ENCODE measurements at places on chromosomes 3 and 15.

GRCh38 chr3:50204804-50205412 lies at the start of gene SLC38A3:
SLC38A3 (plus strand) TSS chr3:50205271; CDS start chr3:50214200, 8,929 bp downstream.
- DNase-seq: peak; percentile 27

DNA sequence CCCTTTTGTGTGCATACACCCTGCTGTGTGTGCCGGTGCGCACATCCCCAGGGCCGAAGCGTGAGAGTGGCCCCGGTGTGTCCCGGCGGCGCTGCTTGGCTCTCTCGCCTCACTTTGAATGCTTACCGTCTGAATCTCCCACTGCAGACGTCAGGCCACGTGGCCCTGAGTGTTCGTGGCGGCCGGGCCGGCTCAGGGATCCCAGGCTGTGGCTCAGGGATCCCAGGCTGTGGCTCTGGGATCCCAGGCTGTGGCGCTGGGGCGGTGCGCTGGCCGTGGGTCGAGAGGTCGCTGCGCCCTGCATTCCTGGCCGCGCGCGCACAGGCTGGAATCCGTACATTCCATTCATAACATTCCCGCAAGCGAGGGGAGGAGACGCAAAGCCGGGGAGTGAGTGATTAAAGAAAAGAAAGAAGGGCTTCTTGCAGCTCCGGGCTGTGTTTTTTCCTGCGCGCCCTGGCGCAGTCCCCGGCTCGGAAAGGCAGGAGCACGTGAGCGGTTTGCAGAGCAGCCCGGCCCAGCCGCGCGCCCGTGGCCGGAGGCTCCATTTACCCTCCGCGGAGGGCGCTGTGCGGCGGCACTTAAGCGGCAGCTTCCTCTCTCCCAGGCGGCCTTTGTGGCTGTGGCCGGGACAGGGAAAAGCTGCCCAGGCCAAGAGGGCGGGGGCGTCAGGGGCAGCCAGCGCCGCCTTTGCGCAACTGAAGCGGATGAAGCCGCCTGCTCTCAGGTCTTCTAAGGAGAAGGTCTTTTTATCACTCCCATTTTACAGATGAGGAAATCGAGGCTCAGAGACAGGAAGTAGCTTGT lies 87.0 kb upstream of the ALDH1L1 start:
- no peak for DNase-seq

DNA sequence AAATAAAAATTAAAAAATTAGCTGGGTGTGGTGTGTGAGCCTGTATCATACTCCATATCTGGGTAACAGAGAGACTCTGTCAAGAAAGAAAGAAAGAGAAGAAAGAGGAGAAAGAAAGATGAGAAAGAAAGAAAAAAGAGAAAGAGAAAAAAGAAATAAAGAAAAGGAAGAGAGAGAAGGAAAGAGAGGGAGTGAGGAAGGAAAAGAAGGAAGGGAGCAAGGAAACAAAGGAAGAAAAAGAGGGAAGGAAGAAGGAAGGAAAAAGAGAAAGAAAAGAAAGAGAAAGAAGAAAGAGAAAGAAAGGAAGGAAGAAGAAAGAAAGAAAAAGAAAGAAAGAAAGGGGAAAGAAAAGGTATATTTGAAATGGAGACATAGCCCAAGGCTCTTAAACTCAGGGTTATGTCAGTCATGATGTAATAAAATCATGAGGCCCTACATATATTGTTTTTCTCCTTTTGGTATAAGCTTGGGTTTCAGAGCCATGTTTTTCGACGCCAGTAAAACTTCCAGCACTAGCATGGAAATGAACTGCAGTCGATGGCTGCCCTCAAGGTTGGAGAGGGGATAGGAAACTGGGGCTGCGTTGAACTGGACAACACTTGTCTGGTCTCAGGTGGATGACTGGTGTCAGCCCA lies 38.0 kb upstream of the RFTN1 start:
- DNase-seq: no peak

DNA sequence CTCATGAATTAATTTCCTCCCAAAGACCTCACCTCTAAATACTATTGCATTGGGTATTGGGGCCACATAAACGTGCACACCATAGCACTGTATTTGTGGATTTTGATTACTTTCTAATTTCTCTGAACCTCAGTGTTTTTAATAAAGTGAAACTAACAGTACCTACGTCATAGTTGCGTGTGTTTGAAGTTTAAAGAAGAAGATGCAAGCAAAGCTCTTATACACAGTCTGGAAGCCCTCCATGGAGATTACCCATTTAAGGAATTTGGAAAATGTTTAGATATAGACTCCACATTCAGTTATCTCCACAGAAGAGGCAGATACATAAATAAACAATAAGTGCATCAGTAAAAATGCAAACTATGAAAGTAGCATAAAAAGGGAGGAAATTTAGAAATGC lies 581.1 kb upstream of the GBE1 start:
- DNase-seq: no peak

DNA sequence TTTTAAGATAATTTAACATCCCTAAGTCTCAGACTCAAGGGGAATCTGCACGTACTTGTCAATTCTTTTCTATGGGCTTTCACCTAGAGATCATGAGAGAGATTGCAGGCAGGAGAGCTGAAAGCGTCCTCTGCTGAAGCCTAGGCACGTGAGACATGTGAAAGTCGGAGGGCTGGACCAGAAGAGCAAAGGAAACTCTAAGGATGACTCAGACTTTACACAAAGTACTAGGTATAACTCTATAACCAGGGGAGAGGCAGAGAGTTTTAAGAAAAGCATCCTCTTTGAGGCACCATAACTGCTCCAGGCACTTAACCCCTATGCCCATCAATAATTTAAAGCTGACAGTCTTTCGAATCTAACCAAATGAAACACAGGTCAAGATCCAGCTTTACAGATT lies 436.6 kb downstream of the VGLL3 start:
- DNase-seq: no peak

- no peak for DNase-seq
These were observed 123.1 kb upstream of the UBE2E1 start for GRCh38 chr3:23682646-23683045.

DNA sequence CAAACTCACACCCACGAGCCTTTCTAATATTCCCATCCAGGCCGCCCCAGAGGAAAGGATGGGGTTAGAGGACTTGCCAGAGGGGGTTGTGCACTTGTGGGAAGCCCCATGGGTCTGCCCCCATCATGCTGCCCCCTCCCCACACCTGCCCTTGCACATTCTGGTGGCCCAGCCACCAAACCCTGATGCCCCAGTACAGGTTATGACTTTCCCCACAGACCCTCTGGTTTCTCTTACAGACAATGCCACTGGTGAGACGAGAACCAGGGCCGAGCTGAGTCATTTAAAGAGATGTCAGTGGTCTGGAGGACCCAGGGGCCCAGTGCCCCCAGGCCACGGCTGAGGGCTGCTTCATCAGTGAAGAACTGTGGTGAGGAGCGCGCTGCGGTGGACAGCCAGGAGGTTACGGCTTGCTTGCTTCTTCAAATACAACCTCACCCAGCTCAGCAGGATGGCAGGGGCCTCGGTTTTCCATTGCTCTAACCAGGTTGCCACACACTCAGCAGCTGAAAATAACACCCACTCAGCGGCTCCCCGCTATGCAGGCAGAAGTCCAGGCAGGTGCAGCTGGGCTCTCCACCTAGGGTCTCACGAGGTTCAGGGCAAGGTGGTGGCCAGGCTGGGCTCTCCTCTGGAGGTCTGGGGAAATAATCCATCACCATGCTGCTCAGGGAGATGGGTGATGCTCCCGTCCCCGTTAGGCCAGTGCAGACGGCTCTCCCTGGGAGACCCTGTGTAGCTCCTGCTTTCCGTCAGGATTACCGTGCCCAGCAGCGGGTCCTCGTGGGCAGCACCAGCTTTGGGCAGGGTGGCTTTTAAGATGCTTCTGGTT lies 13.8 kb upstream of the SNRPA1 start:
- DNase-seq: no peak

GRCh38 chr15:79447060-79447459 lies 14.9 kb downstream of the MINAR1 start:
- DNase-seq: no peak

DNA sequence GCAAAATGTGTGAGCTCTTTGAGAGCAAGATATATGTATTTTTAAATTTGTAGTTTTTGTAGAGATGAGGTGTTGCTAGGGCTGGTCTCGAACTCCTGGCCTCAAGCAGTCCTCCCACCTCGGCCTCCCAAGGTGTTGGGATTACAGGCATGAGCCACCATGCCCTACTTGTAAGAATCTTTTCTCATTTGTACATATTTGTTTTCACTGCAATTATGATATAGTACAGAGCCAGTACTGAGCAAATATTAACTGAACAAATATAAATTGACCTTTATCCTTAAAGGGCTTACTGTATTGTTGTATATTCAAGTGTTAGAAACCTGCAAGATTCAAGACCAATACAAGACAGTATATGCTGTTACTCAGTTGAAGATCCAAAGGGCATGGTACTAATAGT lies 53.4 kb downstream of the GTF2E1 start:
- DNase-seq: no peak

GRCh38 chr15:42010434-42010833 lies 10.4 kb downstream of the PLA2G4E start:
- no peak for DNase-seq

DNA sequence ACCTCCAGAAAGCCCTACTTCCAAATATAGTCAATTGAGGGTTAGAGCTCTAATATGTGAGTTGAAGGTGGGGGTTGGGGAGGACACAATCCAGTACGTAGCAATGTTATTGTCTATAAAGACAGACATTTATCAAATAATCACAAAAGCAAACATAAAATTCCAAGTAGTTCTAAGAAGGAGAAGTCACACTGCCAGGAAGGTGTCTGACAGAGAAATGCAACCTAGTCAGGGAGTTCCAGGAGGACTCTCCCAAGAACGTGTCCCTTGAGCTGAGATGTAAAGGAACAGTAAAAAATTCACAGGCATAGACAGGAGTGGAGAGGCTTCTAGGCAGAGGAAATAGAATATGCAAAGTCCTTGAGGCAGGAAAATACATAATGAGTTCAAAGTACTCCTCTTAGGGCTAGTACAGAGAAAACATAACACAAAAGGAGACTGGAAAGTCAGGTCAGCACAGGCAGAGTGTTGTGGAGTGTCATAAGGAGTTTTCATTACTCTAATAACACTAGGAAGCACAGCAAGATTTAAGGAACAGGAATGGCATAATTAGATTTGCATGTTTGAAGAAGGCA lies 277.6 kb upstream of the STT3B start:
- DNase-seq: no peak

- DNase-seq: no peak
These were observed 20.2 kb upstream of the SLC6A20 start for GRCh38 chr3:45816544-45816943.

GRCh38 chr3:162719684-162720341 lies 1223.2 kb downstream of the OTOL1 start:
- DNase-seq: no peak

GRCh38 chr3:111582120-111582474 lies 13.0 kb downstream of the ZBED2 start:
- DNase-seq: no peak

GRCh38 chr15:40927873-40928806 lies 1.0 kb upstream of the DLL4 start:
- DNase-seq: peak; percentile 87

- no peak for DNase-seq
These were observed 90.2 kb downstream of the NTRK3 start for GRCh38 chr15:88166082-88166993.

DNA sequence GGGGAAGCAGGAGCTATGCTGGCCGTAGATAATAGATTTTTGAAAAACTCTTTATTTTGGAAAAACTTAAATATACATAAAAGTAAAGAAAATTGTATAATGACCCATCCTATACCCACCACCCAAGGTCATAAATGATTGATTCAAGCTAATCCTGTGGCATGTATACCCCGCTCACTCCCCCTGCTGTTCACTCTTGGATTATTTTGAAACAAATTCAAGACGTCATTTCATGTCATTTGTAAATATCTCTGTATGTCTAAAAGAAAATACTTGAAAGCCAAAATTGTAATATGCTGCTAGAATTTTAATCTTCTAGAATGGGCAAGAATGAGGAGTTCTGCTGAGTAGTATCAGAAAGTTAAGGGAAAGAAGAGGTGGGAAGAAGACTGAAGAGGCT lies 241.7 kb downstream of the FEZF2 start:
- no peak for DNase-seq

DNA sequence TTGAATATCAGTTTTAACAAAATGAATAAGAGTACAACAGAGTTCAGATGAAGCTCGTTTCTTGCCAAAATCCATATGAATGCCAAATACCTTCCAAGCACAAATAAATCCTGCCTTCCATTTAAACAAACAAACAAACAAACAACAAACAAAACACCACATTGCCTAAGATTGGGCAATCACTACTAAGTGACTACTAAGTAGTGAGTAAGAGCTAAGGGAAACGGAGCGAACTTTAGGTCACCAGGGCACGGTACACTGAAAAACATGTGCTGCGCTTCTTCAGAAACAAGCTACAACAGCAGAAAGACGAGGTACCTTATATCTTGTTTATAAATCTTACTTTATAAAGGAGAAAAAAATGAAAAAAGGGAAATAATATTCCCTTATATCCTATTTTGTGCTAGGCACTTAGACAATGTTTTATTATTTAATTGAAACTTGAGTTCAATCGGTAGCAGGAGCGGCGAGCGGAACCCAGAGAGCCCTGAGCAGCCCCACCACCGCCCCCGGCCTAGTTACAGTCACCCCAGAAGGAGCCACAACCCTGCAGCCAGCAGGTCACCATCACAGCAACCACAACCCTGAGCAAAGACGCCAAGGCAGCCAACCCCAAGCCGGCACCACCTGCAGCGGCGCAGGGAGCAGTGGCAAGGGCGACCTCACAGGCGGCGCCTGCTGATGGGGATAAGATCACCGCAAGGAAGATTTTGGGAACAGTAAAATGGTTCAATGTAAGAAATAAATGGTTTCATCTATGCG lies 216.9 kb downstream of the ZBTB20 start:
- no peak for DNase-seq

- DNase-seq: no peak
These were observed 8.0 kb downstream of the CEP152 start for GRCh38 chr15:48802867-48803266.

DNA sequence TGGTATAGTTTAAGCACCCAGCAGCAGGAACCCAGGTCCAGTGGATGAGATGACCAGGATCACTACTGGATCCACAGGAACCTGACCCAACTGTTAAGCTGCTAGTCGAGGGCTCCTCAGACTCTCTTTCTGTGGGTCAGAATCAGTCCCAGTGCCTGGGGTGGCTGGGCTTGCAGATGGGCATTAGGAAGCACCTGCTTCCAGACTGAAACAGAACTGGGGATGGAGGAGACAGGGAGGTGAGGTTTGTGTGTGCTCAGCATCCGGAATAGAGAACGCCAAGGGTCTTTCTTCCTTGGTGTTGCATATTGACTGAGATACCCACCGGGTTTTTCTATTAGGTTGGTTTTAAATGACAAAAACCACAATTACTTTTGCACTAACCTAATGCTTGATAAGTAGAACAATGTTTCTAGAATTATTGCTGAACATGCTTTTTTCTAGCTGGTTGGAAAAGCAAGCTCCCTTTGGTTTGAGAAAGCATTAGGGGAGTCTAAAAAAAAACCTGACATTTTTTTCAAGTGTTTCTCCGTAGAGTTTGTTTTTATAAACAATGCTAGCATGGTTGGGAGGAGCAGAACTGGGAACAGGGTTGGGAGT lies 779 bp downstream of the ST3GAL6 start:
- DNase-seq: no peak

- DNase-seq: no peak
These were observed 9.4 kb upstream of the CAMK1 start for GRCh38 chr3:9779075-9779593.
